T1000 (cell line): ENCODE measurements at places on chromosomes 1 and 21.
A peak's percentile ranks its signal among the peaks of the same experiment; 100 is the strongest.

DNA sequence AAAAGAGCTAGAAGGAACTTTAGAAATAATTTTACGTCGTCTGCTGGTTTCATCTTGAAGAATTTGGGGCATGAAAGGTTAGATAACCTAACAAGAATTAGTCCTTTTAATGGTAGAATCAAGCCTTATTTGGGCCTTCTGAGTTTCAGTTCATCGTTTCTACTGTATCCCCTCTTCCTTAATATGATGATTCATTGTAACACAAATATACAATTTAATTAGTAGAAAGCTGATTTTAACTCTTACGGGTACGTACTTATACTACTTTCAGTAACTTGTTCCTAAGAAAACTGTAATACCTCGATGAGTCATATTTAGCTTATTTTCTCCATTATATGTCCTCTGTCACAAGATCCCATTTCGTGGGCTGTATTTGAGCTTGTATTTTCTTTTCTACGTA, 264.7 kb downstream of the RYR2 start:
- DNase-seq: no peak

GRCh38 chr1:156100205-156100995, 14.1 kb upstream of the LMNA start:
- no peak for DNase-seq

- no peak for DNase-seq
Measured at GRCh38 chr1:203461717-203462116, 13.9 kb upstream of the PRELP start.

- peak; percentile 59 for DNase-seq
Measured at GRCh38 chr1:244022311-244022710, 28.8 kb upstream of the ZBTB18 start.

DNA sequence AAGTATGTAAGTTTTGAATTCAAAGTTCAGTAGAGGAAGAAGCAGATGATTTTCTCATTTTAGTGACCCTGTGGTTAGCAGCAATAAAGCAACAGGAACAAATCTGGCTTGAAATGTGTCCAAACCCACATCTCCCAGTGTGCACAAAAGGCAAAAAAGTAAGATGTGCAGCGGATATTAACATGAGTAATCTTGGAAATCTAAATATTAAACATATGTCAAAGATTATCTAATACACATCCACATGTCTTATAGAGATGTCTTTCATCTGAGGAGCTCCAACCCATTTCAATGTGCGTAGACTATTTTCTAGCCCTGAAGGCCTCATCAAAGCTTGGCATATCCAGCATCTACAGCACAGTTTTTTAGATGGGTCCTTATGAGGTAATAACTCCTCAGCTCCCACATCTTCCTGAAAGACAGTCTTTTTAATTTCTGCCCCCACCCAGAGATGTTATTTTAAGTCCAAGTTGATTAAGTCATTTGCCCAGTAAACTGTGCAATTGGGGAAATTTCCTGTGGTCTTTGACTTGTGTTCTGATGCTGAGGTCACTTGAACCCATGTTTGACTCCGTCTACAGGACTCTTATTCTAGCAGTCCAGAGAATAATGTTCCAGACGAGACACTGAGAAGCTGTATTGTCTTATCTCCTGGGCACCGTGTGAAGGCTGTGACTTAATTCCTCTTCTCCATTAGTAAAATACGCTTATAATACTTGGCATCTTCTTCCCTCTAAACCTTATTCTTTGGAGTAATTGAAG, 73.7 kb downstream of the LMO4 start:
- DNase-seq: no peak

DNA sequence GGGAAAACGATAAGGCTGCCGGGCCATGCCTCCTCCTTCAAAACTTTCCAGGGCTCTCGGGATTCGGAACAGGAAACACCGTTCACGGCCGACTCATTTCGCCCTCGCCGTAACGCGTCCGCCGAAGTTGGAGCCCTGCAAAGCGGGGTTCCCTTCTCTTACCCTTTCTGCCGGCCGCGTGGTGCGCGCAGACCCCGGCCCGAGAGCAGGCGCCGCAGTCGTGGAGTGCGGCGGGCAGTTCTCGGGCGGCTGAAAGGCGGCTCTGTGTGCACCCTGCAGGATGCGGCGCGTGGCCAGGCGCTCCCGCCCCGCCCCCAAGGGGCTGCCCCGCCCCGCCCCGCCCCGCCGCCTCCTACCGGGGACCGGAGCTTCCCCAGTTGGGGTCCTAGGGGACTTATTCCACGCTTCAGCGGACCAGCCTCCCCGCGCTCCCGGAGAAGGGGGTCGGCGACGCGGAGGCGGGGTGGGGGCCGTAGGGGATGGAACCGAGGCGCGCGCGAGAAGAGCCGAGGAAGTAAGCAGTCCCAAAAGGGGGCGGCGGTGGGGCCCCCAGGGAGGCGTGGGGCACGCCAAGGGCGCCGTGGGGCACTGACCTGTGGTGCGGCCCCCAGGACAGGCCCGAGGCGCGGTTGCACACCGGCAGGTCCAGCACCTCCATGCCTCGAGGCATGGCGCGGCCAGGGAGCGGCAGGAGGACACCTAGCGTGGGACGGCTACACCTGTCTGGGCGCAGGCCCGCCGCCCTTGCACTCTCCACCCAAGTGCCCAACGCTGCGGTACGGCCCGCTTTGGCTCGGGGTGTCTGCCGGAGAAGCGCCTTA, at the start of gene MCOLN2:
Gene MCOLN2 (minus strand): TSS at position 268 of the 821 bp plus-strand sequence. CDS start 241 bp downstream, at position 27.
- DNase-seq: peak; percentile 23

DNA sequence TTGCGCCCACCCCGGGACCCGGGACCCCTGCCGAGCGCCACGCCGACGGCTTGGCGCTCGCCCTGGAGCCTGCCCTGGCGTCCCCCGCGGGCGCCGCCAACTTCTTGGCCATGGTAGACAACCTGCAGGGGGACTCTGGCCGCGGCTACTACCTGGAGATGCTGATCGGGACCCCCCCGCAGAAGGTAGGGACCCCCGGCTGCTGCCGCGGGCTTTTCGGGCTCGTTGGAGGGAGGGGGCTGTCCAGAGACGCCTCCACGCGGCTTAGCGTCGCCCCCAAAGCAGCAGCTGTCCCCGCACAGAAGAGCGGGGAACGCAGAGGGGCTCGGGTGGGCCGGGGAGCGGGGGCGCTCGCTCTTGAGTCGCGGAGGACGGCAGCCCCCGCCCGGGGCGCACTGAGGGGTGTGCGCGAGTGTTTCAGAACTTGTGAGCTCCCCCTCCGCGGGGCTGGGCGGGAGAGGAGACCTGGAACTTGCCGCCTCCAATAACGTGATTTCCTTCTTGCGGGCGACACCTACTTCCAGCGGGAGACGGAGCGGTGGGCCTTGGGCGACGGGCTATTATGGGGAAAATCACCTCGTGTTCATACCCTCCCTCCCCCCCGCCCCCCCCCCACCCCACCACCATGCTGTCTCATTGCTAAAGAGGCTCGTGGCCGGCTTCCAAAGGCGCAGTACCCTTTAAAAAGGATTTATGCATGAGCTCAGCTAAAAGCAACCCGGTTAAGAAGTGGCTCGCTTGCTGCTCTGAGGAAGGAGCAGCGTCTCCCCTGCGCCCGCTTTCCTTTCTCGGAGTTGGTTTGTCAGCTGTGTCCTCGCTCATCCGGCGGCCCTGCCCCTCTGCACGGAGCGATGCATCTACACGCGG, 664 bp downstream of the BACE2 start:
- no peak for DNase-seq

GRCh38 chr1:229130028-229130668, 140.8 kb upstream of the RAB4A start:
- DNase-seq: no peak

DNA sequence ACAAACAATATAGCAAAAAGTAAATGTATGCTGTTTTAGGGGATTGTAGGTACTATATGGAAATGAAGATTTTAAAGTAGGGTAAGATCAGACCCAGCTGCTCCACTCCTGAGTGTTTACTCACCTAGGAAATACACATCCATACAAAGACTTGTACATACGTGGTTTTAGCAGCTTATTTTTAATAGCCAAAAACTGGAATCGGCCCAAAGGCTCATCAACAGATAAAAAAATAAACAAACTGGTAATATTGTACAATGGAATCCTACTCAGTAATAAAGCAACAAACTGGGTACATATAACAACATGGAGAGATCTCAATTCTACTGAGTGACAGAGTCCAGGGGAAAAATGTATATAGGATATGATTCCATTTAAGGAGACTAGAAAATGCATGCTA, 179.2 kb upstream of the TMEM51 start:
- no peak for DNase-seq

DNA sequence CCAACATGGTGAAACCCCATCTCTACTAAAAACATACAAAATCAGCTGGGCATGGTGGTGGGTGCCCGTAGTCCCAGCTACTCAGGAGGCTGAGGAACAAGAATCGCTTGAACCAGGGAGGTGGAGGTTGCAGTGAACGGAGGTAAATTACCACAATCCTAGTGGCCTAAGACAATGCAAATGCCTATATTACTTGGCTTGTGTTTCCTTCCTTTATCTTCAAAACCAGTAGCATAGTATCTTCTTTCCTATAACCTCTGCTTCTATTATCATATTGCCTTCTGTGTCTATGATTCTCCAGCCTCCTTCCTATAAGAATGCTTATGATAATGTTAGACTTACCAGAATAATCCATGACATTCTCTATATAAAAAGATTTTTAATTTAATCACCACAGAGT, 156.2 kb upstream of the RGS18 start:
- no peak for DNase-seq
